Naive thymus-derived CD8-positive, alpha-beta T cell (primary cell): ENCODE measurements at places on chromosomes 12 and 14. TPM values are rescaled to one million over a fixed set of nuclear protein-coding genes. Genes with fewer than 3 reads are reported as not detected.

The PTPRO gene
- 2.4 TPM for total RNA-seq

GRCh38 chr14:31159682-31160296, 47.8 kb downstream of the HECTD1 start:
- H3K4me3 ChIP-seq: no peak overlapping the region
- peaks cover 15% of the 10 kb centered on the region for H3K36me3 ChIP-seq
- no peaks in the 10 kb centered on the region for H3K27me3 ChIP-seq
- no peaks in the 10 kb centered on the region for H3K4me1 ChIP-seq

DNA sequence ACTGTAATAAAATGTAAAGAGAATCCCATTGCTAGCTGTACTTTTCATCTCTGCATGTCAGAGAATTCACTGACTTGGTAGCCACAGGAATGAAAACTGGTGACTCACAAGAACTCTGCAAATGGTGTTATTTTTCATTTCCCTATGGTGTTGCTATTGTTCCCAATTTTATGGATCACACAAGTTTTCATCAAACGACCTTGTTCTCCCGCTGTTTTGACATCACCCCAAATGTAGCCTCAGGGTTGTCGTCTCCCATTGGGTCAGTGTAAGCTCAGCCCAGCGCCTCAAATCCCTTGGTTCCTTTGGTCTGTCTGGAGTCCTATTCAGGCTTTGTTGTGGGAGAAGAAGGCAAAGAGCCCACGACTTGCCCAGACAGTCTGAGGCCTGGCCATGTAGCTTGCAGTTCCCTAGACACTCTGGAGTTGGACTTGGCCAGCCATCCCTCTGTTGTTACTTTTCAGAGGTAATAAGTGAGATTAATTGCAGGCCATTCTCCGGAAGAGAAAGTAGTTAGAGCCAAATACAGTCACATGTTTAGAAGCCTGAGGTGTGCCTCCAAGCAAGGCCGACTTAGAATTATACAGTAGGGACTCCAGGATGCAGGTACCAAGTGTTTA, 159.2 kb downstream of the TGFB3 start:
- H3K4me3 ChIP-seq: no peak overlapping the region
- H3K4me1 ChIP-seq: peaks cover 3% of the 10 kb centered on the region
- DNase-seq: no peak
- H3K36me3 ChIP-seq: peaks cover 24% of the 10 kb centered on the region

DNA sequence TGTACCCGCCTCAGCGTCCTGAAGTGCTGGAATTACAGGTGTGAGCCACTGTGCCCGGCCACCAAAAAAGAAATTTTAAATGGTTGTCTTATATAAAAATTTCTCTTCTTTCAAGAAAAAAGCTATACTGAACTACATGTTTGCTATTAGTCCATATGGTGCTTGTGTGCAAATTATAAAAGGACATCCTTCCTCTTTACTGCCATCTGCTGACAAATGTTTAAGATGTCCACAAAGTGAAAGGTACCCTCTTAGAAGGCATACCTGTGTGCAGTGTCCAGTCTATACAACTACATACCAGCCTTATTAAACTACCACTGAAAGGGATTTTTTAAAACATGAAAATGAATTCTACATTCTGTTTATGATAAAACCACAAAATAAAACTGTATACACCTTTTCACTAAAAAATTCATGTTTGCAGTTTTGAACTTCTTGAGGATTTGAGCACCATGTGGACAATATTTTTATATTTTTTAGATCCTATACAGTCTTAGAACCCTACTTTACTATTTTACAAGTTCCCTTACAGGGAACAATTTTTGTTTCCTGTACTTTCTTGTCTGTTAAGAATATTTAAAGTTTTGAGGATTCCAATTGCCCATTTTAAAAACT, 32.8 kb upstream of the TOMM20L start:
- peaks cover 29% of the 10 kb centered on the region for H3K36me3 ChIP-seq
- no peak overlapping the region for H3K4me3 ChIP-seq
- H3K27ac ChIP-seq: no peak overlapping the region
- H3K27me3 ChIP-seq: no peaks in the 10 kb centered on the region
- no peak for DNase-seq

DNA sequence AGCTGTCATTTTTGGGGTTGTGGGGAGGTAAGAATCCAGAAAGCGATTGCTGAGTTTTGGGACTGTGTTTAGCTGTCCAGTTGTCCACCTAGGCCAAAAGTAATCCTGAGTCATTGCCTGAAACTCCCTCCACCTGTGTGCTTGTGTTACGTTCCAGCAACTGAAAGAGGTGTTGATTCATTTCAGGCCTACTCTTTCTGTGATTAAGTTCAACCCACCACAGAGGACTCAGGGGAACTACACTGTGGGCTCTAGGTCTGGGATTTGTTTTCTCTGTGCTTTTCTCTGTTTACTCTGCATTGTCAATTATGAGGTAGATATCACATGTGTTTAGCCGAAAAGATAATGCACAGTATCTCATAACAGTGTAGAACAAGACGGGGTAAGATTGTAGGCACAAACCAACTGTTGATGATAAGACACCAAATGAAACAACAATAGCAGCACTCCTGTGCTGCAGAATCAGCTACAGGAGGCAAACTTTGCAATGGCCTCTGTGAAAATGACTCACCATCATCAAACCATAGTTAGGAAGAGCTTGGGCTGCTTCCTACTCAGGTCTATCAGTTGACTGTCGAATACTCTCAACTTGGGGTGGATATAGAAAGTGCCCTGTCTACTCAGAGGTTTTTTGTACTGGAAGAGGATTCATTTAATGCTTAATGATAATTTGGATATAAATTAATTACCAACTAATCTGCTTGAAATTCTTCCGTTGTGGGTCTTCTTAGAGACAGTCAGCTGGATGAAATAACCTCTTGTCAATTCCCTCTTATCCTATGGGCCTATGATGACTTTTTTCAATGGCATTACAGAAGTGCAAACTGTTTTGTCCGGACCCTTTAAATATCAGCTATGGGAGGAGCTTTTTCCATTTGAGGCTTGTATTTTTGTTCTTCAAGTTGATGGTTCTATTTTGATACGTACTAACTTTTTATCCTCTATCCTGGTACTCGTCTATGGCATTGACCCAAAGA, 385.9 kb downstream of the BMP4 start:
- H3K27me3 ChIP-seq: peaks cover 14% of the 10 kb centered on the region
- H3K4me1 ChIP-seq: no peaks in the 10 kb centered on the region
- H3K4me3 ChIP-seq: no peak overlapping the region
- no peak overlapping the region for H3K27ac ChIP-seq

GRCh38 chr12:81206429-81206828, 128.6 kb downstream of the ACSS3 start:
- H3K27ac ChIP-seq: no peak overlapping the region
- no peaks in the 10 kb centered on the region for H3K36me3 ChIP-seq

The KRT5 gene
- total RNA-seq: not detected

DNA sequence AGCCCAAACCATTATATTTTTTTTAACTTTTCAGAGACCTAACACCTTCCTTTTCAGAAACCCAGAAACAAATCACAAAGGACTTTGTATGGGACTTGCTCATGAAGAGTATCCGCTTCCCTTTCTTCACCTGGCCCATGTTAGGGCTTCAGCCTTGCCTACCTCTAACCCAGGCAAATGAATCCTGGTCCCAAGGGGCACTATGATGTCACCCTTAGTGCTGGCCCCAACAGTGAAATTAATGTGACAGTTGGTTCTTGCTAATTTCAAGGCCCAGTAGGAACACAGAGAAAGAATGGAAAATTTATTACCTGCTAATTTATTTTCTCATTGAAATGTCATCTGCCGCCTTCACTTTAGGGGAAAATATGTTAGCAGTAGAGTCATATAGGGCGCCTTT, 179.8 kb upstream of the NRXN3 start:
- H3K27ac ChIP-seq: no peak overlapping the region
- no peak for DNase-seq
- H3K36me3 ChIP-seq: no peaks in the 10 kb centered on the region
- no peaks in the 10 kb centered on the region for H3K27me3 ChIP-seq

- no peaks in the 10 kb centered on the region for H3K36me3 ChIP-seq
- no peak for DNase-seq
- H3K4me3 ChIP-seq: no peak overlapping the region
- H3K4me1 ChIP-seq: no peaks in the 10 kb centered on the region
- H3K27ac ChIP-seq: no peak overlapping the region
Measured at GRCh38 chr14:22418631-22419030, 170.4 kb downstream of the DAD1 start.

DNA sequence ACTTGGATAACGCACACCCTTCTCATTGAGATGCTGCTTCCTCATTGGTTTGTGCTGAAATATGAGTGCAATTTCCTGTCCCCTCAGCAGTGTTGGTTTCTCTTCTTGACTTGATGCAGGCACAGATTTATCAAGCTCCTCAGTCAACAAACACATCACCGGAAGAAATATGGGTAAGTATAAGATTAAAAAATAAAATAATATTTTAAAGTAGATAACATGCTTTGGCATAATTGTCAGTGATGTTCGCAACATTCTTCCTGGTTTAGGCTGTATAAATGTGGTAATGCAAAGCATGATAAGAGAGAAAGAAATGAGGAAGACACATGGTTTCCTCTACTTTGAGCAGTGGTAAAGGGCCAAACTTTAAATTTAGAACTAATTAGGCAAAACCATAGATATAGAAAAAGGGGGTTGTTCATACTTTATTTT, at the start of gene GPR65:
Gene GPR65 (plus strand): TSS at position 86 of the 432 bp plus-strand sequence. CDS start 5,713 bp downstream, outside the sequence.
- H3K27ac ChIP-seq: peak within 1 kb of the TSS; percentile 98
- H3K4me1 ChIP-seq: peaks cover 76% of the 10 kb centered on the region
- no peaks in the 10 kb centered on the region for H3K27me3 ChIP-seq
- peak; percentile 71 for DNase-seq
- peak within 1 kb of the TSS; percentile 85 for H3K4me3 ChIP-seq
- peaks cover 7% of the 10 kb centered on the region for H3K36me3 ChIP-seq

DNA sequence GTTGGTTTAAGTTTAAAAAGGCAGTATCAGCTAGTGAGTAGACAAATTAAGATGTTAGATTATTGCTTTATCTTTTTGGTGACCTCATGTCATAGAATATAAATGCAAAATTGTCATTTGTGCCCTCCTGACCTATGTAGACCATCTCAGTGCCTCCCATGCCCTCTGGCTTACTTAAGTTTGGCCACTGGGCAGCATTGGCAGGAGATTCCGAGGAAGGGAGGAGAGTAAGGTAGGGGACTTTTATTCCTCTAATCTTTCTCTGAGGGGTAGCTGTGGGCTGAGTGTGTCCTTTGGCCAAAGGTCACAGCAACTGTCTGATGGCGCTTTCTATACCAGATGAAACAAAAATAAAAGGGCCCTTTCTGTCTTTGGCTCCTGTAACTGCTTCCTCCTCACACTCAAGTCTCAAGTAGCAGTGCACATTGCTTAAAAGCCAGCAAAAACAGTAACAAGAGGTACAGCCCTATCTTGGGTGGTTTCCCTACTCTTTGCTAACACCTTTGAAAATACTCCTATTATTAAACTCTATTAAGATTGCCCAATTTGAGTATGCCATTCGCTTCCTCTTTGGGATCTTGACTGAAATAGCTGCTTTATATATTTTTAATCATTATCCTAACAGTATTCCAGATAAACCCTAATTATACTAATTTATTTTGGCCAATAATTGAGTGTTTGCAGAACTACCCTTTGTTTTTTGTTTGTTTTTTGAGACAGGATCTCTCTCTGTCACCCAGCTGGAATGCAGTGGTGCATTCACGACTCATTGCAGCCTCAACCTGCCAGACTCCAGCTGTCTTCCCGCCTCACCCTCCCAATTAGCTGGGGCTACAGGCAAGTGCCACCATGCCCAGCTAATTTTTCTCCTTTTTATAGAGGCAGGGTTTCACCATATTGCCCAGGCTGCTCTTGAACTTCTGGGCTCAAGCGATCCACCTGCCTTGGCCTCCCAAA, 56.5 kb upstream of the KCNH3 start:
- H3K27me3 ChIP-seq: no peaks in the 10 kb centered on the region
- H3K4me3 ChIP-seq: no peak overlapping the region
- H3K27ac ChIP-seq: no peak overlapping the region

GRCh38 chr14:101602466-101602840, 41.2 kb downstream of the DIO3 start:
- H3K4me1 ChIP-seq: peaks cover 21% of the 10 kb centered on the region
- H3K27me3 ChIP-seq: peaks cover 30% of the 10 kb centered on the region
- H3K27ac ChIP-seq: no peak overlapping the region
- no peaks in the 10 kb centered on the region for H3K36me3 ChIP-seq

- no peak for DNase-seq
- peaks cover 2% of the 10 kb centered on the region for H3K36me3 ChIP-seq
- H3K27ac ChIP-seq: peak overlapping the region; percentile 58
- H3K27me3 ChIP-seq: peaks cover 22% of the 10 kb centered on the region
- no peaks in the 10 kb centered on the region for H3K4me1 ChIP-seq
- no peak overlapping the region for H3K4me3 ChIP-seq
Measured at GRCh38 chr12:56863789-56864188, 70.4 kb downstream of the SDR9C7 start.
